ENCODE measurements at places on chromosomes 6 and 20. TPM values are rescaled to one million over a fixed set of nuclear protein-coding genes. Genes with fewer than 3 reads are reported as not detected.

GRM1 gene
- total RNA-seq: not detected

ZC2HC1B gene
- not detected for total RNA-seq

- no peak for DNase-seq
Measured at GRCh38 chr20:59640267-59640666, 35.9 kb downstream of the PHACTR3 start.

- no peak for DNase-seq
Measured at GRCh38 chr6:124535746-124536145, 426.5 kb upstream of the RNF217 start.

DNA sequence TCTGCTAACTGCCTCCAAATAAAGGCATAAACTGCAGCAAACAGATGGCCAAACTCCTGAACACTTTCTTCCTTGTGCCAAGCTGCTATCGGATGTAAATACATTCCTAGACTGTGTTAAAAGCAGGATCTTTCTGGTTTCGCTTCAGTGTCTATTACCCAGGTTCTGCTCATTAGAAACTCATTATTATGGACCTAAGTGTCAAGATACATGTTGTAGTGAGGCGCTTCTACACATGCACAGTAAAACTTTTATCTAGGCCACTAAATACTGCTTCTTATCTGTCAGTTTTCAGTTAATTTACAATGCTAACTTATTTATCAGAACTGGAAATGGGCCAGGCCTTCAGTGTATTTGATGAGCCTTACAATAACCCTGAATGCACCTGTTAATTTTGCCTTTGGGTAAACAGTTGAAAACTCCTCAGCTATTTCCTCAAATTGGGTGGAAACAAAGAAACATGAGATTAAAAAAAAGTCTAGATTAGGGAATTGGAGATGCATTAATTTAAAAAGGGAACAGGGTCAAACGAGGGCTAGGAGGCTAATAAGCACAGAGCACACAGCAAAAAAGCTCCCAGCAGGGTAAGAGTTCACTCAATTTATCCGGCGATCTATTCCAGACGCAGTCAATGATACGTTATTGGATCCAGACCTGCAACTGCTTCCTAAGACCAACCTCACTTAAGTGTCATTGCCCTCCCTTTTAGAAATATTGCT is 240.6 kb downstream of the FOXC1 start:
- DNase-seq: peak; percentile 32

GRCh38 chr20:8782804-8783203 is 286.1 kb upstream of the PLCB4 start:
- no peak for DNase-seq

DNA sequence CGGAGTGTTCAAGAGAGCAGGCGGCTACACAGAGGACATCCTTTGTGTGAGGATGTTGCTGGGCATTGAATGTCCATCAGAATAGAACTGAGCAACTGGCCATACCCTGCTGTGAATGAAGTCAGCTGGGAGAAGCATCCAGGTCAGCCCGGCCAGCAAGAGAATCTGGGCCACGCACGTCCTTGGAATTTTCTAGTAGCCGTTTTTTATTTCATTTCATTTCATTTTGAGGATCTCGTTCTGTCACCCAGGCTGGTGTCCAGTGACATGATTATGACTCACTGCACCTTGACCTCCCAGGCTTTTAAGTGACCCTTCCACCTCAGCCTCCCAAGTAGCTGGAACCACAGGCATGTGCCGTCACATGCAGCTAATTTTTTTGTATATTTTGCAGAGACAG is 97.9 kb downstream of the SSR1 start:
- DNase-seq: no peak

GRCh38 chr6:143136647-143137046 is 76.0 kb downstream of the AIG1 start:
- no peak for DNase-seq

DNA sequence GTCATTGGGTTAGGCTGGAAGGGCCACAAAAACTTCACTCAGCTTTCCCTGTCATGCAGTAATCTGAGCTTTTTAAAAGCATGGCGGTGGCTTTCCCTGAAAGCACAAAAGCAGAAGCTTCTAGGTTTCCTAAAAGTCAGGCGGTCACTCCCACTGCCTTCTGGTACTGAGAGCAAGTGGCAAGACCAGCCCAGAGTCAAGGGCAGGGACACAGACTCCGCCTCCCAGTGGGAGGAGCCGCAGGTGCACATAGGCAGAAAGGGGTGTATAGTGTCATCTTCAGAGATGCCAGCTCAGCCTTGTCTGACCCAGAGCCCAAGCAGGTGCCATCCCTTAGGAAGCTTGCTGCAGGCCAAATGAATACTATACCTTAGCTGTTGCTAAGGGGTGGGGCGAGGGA is 18.0 kb upstream of the PACSIN1 start:
- peak; percentile 14 for DNase-seq

- no peak for DNase-seq
Measured at GRCh38 chr6:157223511-157223910, 99.8 kb downstream of the TMEM242 start.

DNA sequence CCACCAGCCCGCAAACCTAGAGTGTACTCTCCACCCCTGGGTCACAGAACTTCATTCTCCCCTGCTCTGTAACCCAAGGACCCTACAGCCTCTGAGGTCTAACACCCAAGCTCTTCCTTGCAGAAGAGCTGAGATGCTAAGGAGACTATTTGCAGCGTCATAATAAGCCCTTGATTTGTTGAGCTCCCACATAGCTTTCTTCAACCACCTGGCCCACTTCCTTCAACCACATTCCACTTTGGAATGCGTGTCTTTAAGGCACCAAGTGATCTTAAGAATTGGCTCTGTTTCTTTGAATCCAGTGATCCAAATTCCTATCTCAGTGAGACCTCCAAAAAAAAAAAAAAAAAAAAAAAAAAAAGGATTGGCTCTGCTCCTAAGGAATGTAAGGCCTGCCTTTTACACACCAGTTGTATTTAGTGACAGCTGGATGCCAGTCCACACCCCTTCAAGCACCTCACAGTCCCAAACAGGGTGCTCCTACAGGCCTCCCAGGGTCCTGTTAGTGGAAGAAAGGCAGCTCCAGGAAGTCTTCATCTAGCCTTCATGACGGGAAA is 106.2 kb downstream of the UBE3D start:
- DNase-seq: no peak

GRCh38 chr6:152271776-152272464 is 365.2 kb downstream of the SYNE1 start:
- DNase-seq: no peak

GRCh38 chr6:15016813-15017212 is 229.1 kb upstream of the JARID2 start:
- no peak for DNase-seq

DNA sequence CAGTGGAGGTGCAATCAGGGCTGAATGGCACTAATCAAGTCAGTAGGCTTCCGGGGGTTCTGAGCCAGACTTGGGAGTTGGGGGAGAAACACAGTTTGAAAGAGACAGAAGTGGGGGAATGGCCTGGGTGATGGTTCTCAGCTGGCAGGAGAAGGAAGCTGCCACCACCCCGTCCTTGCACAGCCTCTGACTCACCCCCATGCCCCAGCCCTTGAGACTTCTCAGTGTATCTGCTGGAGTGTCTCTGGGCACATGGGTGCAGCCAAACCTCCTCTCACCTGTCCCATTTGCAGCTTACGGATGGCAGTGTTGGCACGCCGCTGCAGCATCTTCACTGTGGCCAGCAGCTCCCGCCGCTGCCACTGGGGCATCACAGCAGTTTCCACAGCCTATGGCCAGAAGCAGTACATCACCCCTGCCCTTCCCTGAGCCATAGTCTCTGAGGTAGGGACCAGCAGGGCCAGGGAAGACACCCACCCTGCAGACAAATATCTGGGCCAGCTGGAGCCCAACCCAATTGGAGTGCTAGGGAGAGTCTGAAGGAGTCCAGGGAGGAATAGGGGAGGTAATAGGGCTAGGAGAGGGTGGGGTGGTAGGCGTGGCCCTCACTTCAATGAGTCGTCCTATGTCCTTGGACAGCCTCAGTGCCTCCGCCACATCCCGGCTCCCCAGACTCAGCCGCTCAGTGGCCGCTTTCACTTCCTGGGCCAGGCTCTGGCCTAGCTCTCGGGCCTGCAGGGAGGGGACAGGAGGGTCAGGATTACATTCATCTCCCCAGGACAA is 11.2 kb downstream of the AARS2 start:
- DNase-seq: no peak

All from body of pancreas (tissue), 4 donors.